ENCODE measurements at places on chromosomes 7 and 10.

- DNase-seq: no peak
Observed at GRCh38 chr7:139893461-139893860, 64.4 kb downstream of the TBXAS1 start.

DNA sequence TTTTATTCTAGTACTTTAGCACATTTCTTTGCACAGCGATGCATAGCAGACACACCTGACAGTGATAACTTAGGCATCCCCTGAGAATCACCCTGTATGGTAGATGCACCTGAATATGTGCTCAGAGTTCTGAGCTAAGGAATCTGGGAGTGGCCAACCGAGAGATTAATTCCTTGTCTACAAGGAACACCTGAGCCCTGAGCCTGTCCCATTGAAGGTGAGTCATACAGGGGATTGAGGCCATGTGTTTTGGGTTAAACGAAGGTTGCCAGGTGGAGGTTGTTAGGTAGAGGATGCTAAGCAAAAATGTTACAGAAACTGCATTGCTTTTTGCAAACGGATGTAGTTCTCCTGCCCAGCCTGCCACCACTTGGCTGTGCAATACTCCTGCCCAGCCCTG is 128.9 kb downstream of the AMPH start:
- no peak for DNase-seq

DNA sequence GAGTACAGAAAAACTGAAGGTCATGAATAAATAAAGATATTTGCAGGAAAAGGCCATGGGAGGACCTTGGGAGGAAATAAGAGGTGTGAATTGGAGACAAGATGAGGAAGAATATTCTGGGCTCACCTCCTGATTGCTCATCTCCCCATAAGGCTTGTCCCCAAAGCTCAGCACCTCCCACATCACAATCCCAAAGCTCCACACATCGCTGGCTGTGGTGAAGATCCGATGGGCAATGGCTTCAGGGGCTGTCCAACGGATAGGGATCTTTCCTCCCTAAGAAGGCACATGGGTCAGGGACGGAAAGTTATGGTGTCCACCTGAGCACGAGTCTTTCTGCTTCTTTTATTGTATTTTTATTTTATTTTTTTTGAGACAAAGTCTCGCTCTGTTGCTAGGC is 12.9 kb downstream of the ZYX start:
- DNase-seq: no peak

GRCh38 chr10:72337039-72337629 is 17.6 kb downstream of the DNAJB12 start:
- DNase-seq: peak; percentile 79

GRCh38 chr10:58104351-58104751 is 163.3 kb downstream of the IPMK start:
- DNase-seq: no peak

DNA sequence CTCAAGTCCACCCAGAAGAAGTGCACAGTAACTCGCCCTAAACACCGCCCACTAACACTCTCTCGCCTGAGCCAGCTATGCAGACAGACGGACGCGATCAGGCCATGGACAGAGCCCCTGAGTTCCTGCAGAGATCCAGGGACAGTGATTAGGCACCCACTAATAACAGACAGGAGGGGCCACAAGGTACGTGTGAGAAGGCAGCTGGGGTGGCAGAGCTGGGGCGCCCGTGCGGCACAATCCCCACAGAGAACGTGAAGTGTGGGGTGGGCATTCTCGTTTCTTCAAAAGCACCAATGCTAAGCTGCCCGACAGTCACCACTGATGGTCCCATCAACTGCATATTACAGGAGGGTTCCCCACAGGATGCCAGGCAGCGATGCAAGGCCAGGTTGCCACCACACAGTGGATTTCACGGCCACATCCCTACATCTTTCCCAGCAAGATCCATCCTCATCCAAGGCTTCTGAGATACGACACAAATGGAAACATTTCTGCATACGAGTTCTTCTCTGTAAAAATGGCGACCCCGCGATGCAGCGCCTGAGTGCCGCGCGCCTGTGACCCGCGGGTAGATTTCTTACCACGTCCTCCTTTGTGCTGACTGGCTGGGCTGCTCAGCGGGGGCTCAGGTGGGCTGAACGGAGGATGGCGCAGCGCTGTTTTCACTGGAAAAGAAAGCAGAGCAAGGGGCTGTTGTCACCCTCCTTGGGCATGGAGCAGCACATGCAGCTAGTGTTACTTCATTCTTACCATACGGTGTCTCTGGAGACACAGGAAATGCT is 237.5 kb downstream of the TNS3 start:
- no peak for DNase-seq

DNA sequence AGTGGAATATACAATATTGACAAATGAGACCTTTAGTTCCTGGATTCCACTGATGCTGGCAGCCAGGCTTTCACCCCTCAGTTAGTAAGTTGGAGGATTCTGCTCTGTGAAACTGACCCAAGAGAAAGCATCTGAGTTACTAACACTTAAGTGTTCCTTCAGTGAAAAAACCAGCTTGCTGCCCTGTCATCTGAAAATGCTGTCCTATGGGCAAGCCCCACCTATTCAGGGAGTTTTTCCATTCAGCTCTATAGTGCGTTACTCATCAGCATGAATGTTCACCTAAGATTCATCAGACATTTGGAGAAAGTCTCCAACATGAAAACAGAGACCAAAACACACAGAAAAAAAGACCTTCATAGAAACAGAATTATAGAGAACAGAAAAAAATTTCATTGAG is 37.9 kb downstream of the PRPF18 start:
- no peak for DNase-seq

DNA sequence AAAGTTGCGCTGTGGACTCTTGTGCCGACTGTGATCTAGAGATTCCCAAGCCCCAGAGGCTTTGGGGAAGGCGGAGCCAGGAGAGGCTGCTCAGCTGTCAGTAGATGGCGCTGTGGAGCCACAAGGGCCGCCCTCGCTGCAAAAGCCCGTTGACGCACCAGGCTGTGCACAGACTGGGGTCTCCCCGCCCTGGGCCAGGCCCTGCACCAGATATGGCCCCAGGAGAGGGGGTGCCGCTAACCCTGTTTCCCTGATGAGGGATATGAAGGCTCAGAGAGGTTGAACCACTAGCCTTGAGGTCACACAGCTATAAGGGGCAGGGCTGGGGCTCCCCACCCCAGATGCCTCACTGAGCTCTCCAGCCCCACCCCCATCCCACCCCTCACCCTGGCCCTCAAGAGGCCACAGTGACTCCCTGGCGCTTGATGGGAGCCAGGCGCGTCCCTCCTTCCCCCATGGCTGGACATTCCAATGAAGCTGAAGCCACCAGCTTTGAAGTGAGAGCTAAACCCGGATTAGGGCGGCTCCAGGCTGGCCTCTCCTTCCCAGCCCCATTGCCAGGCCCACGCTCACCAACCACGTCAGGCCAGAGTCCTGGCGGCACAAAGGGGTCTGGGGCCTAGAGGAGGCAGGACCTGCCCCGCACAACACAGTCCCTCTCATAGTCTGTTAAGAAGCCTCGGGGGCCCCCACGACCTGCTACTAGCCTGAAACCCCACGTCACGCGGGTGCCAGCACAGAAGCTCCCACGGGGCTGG is 26.4 kb downstream of the MYL10 start:
- peak; percentile 57 for DNase-seq

DNA sequence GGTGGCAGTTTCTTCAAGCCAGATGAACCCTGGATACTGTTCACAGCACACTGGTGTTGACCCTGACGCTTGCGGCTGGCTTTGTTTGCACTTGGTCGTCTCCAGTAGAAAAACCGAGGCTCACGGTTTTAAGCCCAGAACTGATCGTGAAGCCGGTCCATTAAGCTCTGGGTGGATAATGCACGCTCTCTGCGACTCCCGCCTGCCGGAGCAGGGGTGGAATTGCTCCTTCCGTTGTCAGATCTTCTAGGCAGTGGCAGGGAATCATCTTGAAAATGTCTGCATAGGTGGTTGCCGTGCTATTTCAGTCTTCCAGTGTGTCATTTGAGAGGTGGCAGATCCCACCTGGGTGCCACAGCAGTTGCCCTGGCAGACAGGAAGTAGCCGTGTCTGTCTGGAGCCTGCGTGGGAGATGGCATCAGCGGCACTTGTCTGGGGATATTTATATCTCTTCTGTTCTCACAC is 35.9 kb upstream of the AP5Z1 start:
- DNase-seq: no peak

DNA sequence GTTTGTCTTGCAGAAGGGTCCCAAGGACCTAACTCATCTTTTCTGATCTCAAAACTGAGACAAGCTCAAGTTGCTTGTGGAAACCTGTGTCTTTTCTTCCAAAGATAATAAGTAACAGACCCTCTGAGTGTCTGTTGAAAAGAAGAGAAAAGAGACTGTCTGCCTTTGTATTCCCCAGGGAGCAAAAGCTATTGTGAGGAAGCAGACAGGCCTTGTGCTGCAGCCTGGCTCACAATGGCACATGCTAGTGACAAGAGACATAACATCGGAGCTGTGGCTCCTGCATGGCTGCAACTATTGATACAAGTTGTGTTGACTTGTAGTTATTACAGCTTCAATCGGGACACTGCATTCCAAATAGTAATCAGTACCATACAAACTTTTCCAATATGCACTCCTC is 202.9 kb downstream of the DKK1 start:
- DNase-seq: no peak

DNA sequence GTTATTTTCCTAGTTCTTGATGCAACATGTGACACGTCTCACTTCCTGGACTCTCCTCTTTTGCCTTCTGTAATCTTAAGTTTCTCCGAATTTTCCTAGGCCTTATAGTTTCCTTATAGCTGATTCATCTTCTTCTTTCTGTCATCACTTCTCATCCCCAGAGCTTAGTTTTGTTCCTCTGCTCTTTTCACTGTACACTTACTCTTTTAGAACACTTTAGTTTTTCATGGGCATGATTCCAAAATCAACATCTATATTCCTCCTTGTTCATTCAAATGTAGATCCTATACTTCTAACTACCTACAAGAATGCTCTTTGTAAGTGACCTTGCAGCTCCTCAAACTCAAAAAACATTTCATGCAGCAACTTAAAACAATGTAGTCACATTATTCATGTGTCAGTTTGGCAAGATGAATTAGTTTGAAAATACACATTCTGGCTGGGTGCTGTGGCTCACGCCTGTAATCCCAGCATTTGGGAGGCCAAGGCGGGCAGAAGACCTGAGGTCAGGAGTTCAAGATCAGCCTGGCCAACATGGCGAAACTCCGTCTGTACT is 13.1 kb upstream of the SLC26A3 start:
- no peak for DNase-seq

DNA sequence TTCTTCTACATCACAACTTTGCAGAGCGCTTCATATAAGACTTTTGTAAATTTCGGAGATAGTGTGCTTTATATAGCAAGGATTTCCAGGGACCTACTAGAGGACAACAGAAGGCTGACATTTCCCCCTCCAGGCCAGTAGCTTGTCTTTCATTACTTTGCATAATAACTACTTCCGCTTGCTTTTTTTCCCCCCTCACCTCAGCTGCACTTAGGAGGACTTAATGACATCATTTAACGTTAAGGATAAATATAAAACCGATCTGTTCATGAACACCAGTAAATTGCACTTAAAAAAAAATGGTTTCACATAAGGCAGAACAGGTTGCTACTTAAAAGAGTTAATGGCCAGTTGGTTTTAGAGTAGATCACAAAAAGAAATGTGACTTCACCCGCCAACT is 172.3 kb downstream of the AUTS2 start:
- DNase-seq: no peak

- DNase-seq: no peak
Observed at GRCh38 chr7:69577221-69577620, 21.1 kb upstream of the AUTS2 start.

GRCh38 chr10:58992830-58993460 is 183.5 kb upstream of the PHYHIPL start:
- DNase-seq: no peak

DNA sequence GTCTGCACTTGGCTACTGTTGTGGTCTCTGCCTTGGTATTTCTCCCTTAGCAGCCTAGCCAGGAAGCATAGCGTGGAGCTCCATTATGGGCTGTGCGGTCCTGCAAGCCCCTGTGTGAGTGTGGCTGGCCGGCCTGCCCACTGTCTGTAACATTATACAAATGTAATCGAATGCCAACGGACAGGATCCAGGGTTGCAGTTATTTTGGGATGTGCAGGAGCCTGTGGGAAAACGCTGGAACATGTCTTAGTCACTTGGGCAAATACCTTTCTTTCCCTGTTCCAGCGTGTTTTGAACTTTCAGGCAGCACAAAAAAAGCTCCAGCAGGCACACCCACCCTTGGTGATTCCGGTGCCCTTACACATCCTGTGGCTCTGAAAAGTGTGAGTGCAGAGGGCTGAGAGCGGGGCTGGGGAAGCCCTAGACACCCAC is 29.5 kb downstream of the BAG3 start:
- no peak for DNase-seq

- DNase-seq: no peak
Observed at GRCh38 chr10:4431114-4431863, 394.7 kb upstream of the AKR1E2 start.

GRCh38 chr7:20038676-20039075 is 178.5 kb downstream of the MACC1 start:
- DNase-seq: no peak

GRCh38 chr10:34815185-34816084 is at the start of gene PARD3:
Gene PARD3, minus strand, starts transcription at chr10:34815296. Its CDS starts 301 bp downstream, at chr10:34814995.
- no peak for DNase-seq

- no peak for DNase-seq
Observed at GRCh38 chr7:15855525-15856109, 169.1 kb upstream of the MEOX2 start.

DNA sequence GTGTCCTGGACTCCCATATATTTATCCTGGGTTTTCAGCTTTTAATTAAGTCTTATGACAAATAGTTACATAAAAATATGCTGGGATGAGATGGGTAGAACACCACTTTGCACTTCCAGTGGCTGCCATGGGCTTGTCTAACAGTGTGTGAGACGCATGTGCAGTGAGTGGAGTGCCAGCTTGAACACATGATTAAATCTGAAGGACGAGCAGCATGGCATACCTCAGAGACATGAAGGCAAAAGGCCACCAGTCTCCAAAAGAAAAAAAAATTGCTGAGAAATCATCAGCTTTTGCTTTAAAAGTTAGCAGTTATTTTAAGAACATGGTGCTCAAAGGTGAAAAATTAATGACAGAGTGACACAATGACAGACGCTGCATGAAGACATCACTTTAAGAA is 139.0 kb upstream of the ADCY1 start:
- DNase-seq: no peak

- DNase-seq: no peak
Observed at GRCh38 chr10:77987671-77988255, 41.6 kb downstream of the POLR3A start.

GRCh38 chr7:147584771-147585193 is 1005.8 kb upstream of the C7orf33 start:
- no peak for DNase-seq

Data from hematopoietic multipotent progenitor cell treated with erythropoietin and hydrocortisone succinate and interleukin-3 and kit ligand, for 15 days (in vitro differentiated cells).